M059J (cell line): ENCODE measurements at places on chromosomes 1 and 21. TPM values are rescaled to one million over a fixed set of nuclear protein-coding genes. Genes with fewer than 3 reads are reported as not detected.

The NR1I3 gene
- total RNA-seq: not detected in 2 replicates

- DNase-seq: no peak
Observed at GRCh38 chr1:64838486-64838885, 93.6 kb downstream of the RAVER2 start.

DNA sequence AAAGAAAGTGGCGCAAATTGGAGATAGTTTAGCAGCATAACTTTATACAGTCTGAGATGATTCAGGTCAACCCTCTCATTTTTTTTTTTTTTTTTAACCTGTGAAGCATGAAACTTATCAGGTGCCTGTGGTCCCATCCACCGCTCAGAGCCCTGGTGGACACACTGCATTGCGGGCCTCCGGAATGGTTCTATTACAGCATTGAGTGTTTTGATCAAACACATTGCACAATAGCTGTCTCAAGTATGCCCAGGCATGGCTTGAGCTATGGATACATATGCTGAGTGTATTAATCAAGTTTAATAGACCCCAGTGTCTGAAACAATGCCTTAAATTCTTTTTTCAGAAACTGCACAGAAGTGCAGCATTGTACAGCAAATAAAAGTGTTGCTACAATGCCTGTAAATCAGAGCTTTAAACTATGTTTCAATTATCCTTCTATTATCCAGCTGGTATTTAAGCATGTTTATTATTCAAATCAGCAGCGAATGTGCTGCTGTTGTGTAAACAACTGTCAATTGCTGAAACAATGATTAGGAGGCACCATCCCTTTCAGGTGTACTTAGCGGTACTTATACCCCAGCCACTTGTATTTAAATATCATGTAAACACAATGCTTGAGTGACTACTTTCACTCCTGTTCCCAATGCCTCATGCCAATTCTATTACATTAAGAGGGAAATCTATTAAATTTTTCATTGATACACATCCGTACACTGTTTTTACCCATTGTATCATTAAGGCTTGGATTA lies 456.6 kb downstream of the RPS6KC1 start:
- no peak for DNase-seq

DNA sequence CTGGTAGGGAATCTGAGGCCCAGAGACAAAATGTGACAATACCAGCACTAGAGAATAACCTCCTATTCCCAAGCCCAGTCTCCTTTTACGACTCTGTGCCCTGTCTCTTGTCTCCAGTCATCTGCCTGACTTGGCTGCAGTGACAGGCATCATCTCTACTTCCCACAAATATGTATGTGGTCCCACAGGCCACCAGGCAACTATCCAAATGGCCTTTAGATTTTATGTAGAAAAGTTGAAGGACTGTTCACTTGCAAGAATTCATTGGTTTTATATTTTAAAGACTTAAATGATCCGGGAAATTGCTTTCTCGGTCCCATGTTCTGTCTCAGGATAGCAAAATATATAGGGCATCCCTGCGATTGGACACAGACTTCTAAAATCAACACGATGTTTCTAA lies 11.6 kb downstream of the KRTAP24-1 start:
- DNase-seq: no peak

GRCh38 chr1:211944733-211945500 lies 90.4 kb downstream of the INTS7 start:
- DNase-seq: peak; percentile 40

The CELA3B gene
- not detected in 2 replicates for total RNA-seq

DNA sequence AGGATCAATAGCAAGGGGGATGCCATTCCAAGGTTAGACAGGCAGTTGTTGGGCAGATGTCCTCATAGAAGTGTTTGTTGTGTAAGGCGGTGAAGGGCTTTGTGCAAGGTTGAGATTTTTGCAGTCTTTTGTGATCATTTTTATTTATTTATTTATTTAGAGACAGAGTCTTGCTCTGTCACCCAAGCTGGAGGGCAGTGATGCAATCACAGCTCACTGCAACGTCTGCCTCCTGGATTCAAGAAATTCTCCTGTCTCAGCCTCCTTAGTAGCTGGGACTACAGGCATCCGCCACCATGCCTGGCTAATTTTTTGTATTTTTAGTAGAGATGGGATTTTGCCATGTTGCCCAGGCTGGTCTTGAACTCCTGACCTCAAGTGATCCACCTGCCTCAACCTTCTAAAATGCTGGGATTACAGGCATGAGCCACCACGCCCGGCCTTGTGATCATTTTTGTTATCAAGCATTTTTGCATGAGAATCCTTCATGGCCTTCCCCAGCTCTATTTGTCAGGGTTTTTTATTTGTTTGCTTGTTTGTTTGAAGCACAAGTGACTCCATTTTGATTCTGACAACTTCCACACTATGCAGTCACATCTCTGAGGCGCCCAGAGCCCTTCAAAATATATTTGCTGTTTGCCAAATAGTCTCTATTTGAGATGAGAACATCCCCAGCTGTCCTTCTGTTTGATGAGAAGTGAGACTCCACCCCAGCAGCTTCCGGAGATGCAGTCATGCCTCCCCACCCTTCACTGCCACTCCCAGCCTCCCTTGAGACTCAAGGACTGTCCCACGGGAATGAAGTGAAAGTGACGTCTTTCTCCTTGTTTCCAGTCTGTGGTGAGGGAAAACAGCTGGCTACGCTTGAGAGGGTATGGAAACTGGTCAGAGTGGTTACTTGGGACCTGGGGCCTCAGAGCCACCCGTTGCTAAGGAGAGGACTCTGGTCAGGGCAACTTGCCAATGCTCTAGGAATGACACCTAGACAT lies 38.0 kb downstream of the TMEM50B start:
- peak; percentile 62 for DNase-seq

The KAZN gene
- total RNA-seq: 2.0 and 6.4 TPM in 2 replicates

DNA sequence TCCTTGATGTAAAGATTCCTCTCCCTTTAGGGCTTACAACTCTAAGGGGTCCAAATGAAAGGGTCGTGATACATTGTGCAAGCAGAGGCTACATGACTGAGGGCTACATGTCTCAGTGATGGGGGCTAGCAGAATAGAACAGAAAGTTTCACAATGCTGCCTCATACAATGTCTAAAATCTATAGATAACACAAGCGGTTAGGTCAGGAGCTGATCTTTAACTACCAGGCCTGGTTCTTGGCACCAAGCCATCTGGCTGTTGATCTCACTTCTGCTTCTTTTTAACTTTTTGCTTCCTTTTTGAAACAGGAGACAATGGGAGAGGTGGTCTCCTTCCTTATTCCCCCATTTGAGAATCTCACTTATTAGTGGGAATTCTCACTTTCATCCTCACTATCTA lies 710.2 kb downstream of the AMY1C start:
- no peak for DNase-seq

- no peak for DNase-seq
Observed at GRCh38 chr1:13723810-13724209, 23.8 kb downstream of the PRDM2 start.

DNA sequence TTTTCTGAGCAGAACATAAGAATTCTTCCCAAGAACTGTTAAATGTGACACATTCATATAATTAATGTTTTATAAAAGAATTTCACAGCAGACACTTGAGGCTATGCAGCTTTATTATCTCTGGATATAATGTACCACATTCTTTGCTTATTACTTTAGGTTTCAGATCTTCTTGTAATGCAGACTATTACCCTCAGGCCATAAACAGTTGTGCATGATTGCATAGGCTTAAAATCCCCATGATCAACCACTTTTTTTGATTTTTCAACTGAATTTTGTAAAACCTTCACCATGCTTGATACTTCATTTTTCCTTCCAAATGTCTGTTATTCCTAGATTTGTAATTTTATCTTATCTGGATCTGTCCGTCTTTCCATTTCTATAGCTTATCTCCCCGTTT lies 1355.7 kb downstream of the BRINP3 start:
- no peak for DNase-seq

GRCh38 chr1:51829058-51829457 lies 49.5 kb downstream of the NRDC start:
- peak; percentile 20 for DNase-seq

The NBPF14 gene
- 15.7 and 21.1 TPM in 2 replicates for total RNA-seq

DNA sequence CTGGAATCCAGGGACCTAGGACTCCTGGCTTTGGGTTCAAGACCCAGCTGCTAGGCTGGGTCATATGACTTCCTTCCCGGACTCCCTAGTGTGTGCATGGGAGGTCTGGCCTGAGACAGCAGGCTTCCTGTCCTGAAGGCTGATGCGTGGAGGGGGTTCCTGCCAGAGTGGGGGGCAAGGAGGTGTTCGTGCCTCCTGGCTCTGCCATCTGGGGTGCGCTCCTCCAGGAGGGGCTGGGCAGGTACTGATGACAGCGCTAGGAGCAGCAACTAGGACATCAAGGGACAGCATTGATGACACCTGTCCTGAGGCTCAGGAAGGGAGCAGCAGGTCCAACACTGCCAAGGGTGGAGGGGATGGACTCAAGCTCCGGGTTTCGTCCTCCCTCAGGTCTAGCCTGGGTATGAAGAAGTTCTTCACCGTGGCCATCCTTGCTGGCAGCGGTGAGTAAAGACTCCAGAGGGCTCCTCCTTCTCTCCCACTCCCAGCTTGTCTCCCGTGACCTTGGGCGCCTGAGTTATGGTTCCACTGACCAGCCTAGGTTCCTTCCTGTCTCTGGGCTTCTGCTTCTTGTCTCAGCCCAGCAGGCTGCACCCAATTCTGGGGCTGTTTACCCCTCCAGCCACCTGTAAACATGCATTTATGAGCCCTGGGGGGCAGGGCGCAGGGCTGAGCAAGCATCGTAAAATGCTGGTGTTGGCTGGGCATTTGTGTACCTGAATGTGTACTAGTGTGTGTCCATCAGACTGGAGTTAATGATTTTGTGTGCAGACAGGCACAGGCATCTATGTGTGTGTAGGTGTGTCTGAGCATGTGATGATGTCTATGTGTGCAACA lies 871 bp downstream of the PLA2G2F start:
- no peak for DNase-seq

DNA sequence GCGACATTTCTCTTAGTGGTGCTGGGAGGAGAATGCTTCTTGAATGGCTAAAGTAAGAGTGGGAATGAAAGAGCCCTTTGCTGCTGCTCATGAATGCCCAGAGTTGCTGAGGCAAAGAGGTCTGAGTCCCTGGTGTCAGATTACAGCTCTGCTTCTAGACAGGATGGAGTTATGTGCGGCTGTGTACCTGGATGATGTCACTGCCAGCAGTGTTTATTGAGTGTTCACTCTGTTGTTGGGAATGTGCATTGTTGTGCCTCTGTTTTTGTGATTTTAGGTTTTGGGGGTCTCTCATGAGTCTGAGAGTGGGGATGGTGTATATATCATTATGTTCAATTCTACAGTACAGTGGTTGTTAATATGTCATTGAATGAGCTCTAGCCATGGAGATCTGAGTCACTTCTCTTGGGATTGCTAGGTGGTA lies 2.7 kb downstream of the CDC14A start:
- DNase-seq: peak; percentile 78

- DNase-seq: no peak
Observed at GRCh38 chr1:228785366-228786330, 50.4 kb downstream of the RHOU start.

DNA sequence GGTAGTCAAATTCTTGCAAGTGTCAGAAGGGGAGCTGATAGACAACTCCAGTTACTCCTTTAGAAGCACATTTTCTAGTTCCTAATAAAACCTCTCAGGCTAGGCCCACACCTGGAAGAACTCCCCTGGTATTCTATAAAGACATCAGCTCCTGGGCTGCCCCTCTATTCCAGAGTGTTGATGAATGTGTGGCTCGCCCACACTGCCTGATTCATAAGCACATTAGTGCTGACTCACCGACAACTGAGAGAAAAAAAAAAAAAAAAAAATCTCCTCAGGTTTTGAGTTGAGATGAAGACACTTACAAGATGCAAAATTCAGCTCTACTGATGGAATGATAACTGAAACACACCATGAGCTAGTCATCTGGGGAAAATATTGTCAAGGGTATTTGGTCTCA lies 188.1 kb downstream of the TNR start:
- DNase-seq: peak; percentile 1

GRCh38 chr21:31869750-31870149 lies 3.1 kb upstream of the HUNK start:
- DNase-seq: no peak

The SEMA4A gene
- 0.37 and 1.3 TPM in 2 replicates for total RNA-seq

The DIPK1A gene
- 12.7 and 21.5 TPM in 2 replicates for total RNA-seq

The APCS gene
- total RNA-seq: not detected in 2 replicates

GRCh38 chr1:184242507-184242943 lies 144.3 kb upstream of the C1orf21 start:
- DNase-seq: peak; percentile 43

GRCh38 chr1:198630863-198631262 lies 8.0 kb upstream of the PTPRC start:
- DNase-seq: no peak

GRCh38 chr1:228033376-228033775 lies 26.6 kb downstream of the WNT3A start:
- DNase-seq: no peak

GRCh38 chr1:243346016-243346415 lies 90.2 kb downstream of the SDCCAG8 start:
- no peak for DNase-seq

DNA sequence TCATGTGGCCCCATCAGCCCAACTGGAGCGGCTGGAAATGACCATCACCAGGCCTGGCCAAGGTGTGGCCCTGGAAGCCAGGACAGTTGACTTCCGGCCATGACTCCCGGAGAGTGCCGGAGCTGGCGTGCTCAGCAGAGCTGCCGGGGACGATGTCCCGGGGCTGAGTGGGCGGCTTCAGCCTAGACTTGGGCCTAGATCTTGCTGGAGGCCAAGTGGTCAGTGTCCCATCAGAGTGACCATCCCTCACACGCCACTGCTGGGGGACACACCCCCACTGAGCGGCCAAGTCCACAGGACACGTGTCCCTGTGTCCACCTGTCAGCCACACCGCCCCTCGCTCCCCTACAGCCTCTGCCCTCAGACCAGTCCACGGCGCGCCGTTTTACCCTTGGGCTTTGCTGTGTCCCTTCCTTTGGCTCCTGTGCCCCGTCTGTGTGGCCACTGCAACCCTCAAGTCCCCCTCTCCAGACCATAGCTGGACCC lies 4.0 kb downstream of the FAAP20 start:
- no peak for DNase-seq

- peak; percentile 67 for DNase-seq
Observed at GRCh38 chr21:35204125-35204524, 155.0 kb upstream of the RUNX1 start.

The FBXO44 gene
- total RNA-seq: 7.5 and 13.3 TPM in 2 replicates

GRCh38 chr1:50812346-50812745 lies 147.7 kb downstream of the FAF1 start:
- DNase-seq: no peak

- no peak for DNase-seq
Observed at GRCh38 chr1:192382758-192383157, 66.0 kb downstream of the RGS21 start.
